ENCODE measurements at places on chromosomes 11 and 22. TPM values are rescaled to one million over a fixed set of nuclear protein-coding genes. Genes with fewer than 3 reads are reported as not detected.

The SMIM35 gene
- 2.4 TPM for polyA plus RNA-seq

The TRPM5 gene
- not detected for polyA plus RNA-seq

The INPPL1 gene
- polyA plus RNA-seq, result 11.3 TPM

The OR6A2 gene
- not detected for polyA plus RNA-seq

The DDI1 gene
- polyA plus RNA-seq, result 0.07 TPM

The SCGB1C1 gene
- polyA plus RNA-seq, result not detected

The PHRF1 gene
- polyA plus RNA-seq, result 17.7 TPM

All from CD8-positive, alpha-beta memory T cell (primary cell).